ENCODE measurements at places on chromosomes 12 and 14.

GRCh38 chr12:48182631-48183030 is 813 bp upstream of the CCDC184 start:
- no peak for DNase-seq

- DNase-seq = peak; percentile 4
Observed at GRCh38 chr12:5022465-5023061, 21.1 kb upstream of the KCNA5 start.

- no peak for DNase-seq
Observed at GRCh38 chr14:68459480-68460136, 333.3 kb downstream of the ZFP36L1 start.

DNA sequence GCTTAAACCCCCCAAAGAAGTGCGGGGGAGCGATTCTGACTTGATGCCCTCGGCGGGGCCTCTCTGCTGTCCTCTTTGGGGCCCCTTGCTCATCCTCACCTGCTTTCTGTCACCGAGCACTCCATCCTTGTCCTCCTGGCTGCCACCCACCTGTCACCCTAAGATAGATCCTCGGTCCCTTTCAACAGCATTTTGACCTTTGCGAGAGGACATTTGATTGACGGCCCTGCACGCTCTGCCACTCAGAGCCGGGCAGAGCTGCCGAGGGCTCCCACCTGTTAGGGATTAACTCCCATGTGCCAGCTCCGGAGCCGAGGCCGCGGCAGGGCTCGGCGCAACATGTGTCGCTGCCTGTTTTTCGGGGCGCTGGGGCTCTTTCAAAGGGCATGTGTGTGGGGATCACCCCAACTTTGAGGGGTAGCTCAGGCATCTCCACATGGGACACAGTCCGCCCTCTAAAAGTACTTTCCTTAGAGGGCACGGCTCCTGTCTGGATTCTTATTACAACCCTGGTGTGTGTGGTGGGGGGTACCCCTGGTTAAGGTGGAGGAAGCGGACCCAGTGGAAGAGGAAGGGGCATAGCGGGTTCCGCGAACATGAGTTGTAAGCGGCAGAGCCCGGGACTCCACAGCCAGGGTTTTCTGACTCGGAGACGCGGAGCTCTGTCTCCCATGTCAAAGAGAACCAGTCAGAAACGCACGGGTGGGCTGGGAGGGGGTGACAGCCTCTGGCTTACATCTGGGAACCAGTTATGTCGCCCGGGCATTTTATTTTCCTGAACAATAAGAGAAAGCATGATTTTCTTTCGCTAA is 811 bp upstream of the MEG3 start:
- DNase-seq = no peak

- no peak for DNase-seq
Observed at GRCh38 chr14:87617079-87617478, 375.9 kb downstream of the GALC start.

DNA sequence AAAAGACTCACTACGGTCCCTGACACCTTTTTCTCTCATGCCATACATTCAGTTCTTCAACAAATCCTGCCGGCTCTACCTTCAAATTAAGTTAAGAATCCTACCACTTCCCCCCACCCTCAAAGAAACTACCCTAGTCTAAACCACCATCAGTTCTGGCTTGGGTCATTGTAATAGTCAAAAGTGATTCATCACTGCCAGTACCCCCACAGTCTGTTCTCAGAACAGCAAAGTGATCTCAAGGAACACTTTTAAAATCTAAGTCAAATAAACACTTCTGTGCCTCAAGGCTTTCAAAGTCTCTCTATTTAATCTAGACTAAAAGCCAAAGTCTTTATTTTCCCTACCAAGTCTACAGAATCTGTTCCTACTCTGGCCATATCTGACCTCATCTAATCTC is 12.0 kb upstream of the FAM234B start:
- DNase-seq = no peak

- no peak for DNase-seq
Observed at GRCh38 chr12:4037747-4038312, 164.6 kb upstream of the PARP11 start.

- DNase-seq = no peak
Observed at GRCh38 chr12:39393890-39394289, 49.0 kb downstream of the KIF21A start.

GRCh38 chr14:23933742-23934128 is 19.8 kb upstream of the DHRS4 start:
- no peak for DNase-seq

- no peak for DNase-seq
Observed at GRCh38 chr14:89490466-89490865, 73.4 kb upstream of the FOXN3 start.

DNA sequence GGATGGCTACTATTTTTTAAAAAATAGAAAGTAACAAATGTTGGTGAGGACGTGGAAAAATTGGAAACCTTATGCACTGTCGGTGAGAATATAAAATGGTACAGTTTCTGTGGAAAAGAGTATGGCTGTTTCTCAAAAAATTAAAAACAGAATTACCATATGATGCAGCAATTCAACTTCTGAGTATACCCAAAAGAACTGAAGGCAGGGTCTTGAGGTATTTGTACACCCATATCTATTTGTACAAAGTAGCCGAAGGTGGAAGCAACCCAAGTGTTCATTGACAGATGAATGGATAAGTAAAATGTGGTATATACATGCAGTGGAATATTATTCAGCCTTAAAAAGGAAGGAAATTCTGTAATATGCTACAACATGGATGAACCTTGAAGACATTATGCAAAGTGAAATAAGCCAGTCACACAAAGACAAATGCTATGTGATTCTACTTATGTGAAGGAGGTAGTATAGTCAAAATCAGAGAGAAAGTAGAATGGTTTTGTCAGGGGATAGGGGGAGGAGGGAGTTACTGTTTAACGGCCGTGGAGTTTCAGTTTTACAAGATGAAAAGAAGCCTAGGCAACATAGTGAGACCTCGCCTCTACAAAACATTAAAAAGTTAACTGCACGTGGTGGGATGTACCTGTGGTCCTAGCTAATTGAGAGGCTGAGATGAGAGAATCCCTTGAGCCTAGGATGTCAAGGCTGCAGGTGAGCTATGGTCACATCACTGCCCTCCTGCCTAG is 38.4 kb upstream of the CCT2 start:
- DNase-seq = no peak

- DNase-seq = no peak
Observed at GRCh38 chr12:94198872-94199271, 50.5 kb downstream of the PLXNC1 start.

GRCh38 chr14:54627540-54628363 is 60.8 kb downstream of the SAMD4A start:
- no peak for DNase-seq

- no peak for DNase-seq
Observed at GRCh38 chr12:123951467-123951866, 21.2 kb downstream of the CCDC92 start.

DNA sequence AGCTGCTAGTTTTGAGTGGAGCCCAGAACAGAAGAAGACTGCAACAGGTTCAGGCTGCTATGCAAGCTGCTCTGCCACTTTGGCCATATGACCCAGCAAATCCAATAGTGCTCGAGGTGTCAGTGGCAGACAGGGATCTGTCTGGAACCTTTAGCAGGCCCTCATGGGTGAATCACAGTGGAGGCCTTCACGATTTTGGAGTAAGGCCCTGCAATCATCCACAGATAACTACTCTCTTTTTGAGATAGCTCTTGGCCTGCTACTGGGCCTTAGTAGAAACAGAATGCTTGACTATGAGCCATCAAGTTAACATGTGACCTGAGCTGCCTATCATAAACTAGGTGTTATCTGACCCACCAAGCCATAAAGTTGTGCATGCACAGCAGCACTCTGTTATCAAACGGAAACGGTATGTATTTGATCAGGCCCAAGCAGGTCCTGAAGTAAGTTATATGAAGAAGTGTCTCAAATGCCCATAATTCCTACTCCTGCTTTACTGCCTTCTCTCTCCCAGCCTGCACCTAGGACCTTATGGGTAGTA is 116.9 kb upstream of the CCDC196 start:
- DNase-seq = no peak

GRCh38 chr12:123715195-123715594 is 3.0 kb downstream of the ATP6V0A2 start:
- DNase-seq = no peak

DNA sequence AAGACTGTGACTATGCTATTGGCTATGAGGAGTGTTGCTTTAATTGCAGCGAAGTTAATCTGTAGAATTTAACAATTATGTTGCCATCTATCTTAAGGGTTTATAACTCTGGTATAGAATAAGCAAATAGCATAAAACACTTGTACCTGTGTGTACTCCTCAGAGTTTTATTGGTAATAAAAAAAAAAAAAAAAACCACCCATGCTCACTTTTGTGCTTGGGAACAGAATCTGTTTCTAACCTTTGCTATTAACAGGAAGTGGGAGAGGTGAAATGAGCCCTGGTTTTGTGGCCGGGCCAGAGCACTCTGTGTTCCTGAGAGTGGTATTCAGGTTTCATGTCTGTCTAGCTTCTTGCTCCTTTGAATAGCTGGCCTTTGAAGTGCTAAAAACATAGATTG is 53.1 kb downstream of the PDE3A start:
- DNase-seq = no peak

- DNase-seq = no peak
Observed at GRCh38 chr12:3150931-3151835, 74.0 kb downstream of the TSPAN9 start.

- no peak for DNase-seq
Observed at GRCh38 chr12:131552492-131552863, 158.4 kb upstream of the SFSWAP start.

DNA sequence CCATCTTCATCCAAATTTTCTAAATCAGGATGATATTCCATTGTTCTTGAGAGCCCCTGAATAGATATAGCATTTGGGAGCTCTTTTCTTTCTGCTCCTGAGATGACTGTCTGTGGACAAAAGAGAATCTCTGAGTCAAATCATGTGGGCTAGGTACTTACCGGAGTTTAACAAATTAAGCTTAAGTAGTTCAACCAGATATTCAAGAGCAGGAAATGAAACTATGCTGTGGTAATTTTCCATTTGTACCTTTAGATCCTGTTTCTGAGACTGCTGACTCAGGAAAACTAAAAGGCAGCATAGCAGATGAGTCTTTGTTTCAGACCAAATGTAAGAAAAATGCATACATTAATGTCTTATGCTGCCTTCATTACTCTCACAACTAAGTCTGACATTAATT is at the start of gene CLEC7A:
CLEC7A (minus strand) TSS at position 158 of the 400 bp plus-strand sequence; CDS start at position 41, 117 bp downstream.
- DNase-seq = peak; percentile 1

- DNase-seq = peak; percentile 36
Observed at GRCh38 chr12:99985129-99985570, 414 bp upstream of the ANKS1B start.

DNA sequence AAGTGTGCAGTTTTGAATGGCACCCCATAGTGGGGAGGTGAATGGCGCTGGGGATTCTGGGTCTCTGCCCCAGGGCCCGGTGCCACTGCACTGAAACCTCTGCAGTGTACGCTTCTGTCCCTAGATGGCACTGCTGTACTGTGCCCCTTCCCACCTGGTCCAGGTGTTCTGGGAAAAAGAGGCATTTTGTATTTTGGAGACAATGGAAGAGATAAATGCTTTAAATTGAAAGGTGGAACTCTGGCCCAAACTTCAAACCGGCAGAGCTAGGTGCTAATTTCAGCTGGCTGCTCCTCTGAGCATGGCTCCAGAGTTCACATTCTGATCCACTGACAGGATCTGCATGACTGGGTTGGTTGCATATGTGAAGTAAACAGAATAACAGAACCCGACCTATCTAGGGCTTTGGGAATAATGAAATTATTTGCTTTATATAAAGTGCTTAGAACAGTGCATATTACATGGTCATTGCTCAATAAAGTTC is 52.2 kb downstream of the KRT80 start:
- peak; percentile 35 for DNase-seq

DNA sequence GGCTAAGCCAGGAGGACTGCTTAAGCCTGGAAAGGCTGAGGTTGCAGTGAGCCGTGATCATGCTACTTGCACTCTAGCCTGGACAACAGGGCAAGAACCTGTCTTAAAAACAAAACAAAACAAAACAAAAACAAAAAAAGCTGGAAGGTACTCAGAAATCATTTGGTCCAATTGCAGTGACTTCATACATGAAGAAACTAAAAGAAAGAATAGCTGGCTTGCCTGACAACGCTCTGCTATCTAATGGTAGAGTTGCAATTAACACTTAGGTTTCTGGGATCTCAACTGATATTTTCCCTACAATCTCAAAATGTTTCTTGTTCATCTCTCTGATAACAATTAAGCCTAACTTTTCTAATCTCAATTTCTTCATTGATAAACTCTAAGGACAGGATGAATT is 13.7 kb downstream of the EEA1 start:
- DNase-seq = no peak

DNA sequence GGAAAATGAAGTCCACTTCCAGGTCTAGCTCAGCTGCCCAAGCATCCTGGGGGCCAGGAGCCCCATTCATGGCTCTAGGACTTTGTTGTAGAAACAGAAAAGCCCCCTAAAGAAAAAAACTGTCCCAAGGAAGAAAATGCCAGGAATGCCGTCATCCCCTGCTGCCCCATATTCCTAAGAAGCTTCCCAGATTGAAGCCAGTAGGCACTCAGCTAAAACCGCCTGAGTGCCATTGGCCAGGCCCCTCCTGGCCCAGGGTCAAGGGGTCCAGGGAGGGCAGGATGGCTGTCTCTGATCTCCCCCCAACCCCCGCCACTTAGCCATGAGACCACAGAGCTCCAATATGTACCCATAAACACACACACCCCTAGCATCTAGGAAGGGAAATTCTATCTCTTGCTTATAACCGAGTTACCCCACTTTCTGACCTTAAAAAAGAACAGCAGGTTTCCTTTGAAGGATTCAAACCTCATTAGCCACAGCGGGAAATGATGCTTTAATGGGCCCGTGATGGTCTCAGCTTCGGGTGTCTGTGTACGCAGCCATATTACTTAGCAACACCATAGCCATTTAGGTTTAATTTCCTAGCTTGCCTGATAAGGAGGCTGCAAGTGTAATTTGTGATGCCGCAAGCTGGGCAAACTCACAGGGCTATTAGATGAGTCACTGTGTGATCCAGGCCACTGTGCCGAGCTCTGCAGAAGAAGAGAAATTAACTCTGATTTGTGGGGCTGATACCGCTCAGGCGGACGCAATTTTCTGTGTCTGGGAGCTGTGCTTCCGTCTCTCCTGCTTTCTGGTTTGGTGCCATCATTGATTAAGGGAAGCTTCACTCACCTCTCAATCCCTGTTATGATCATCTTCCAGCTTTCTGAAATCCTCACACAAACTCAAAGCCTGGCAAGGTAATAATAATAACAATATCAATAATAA is 84.2 kb downstream of the GCH1 start:
- peak; percentile 86 for DNase-seq
